ENCODE measurements at places on chromosomes 3 and 15.

- DNase-seq: no peak
These were observed 70.4 kb downstream of the PPM1L start for GRCh38 chr3:160826408-160826807.

- DNase-seq: no peak
These were observed 114.6 kb upstream of the FLNB start for GRCh38 chr3:57893668-57894067.

GRCh38 chr3:24305795-24306467 lies 188.7 kb downstream of the THRB start:
- DNase-seq: peak; percentile 42

DNA sequence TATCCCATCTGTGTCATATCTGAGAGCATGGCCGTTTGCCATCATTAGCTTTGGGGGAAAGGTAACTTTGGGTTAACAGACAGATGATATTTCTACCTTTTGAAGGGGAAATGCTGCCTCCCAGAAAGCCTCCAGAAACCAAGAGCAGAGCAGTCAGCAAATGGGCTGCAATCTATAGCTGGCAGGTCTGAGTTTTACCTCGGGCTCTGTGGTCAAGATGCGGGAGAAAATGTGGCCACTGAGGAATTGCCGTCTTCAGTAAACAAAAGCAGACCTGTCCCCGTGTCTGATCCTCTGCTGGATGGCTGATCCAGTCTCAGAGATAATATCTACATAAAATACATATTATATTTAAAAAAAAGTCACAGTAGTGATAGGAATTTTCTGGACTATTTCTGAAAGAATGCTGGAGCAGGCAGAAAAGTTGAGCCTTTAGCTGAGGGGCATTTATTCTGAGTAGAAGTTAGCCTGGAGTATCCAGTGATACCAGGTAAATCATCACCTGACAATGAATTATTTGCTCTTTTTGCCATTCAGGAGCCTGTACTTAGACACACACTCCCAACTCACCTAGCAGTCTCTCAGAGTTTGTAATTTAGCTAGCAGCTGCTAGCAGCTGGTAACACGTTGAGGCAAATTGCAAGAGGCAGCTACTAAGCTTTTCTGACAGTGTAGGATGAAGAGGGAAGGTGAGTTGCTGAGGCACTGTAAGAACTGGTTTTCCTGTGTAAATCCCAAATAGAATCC lies 285.3 kb upstream of the RARB start:
- DNase-seq: no peak

DNA sequence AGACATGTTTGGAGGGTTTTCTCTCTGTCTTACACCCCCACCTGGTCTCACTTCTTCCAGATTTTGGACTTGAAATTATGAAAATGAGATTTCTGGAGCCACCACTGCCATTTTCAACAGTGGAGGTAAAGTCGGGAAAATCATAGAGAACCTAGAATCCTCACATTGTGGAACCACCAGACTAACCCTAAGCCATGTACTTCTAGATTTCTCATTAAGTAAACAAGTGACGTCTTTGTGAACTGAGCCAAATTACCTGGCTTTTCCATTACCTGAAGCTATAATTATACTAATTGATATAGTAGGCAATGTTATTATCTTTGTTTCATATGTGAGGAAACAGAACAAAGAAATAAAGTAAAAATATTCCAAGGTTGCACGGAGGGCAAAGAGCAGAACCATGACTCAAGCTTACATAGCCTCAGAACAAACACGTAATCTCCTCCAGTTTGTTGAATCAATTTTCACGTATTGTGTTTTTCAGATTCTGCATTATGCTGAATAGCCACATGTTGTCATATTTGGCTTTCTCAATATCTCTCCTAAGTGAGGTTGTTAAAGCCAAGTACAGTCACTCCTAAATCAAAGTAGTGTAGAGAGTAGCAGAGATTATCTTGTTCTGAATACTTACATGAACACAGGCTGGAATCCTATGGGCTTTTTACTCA lies 101.3 kb upstream of the CMC1 start:
- DNase-seq: no peak
